GM12892 (cell line): ENCODE measurements at places on chromosomes 4 and X.

- DNase-seq = no peak
Measured at GRCh38 chrX:21756785-21757529, 959 bp downstream of the SMPX start.

DNA sequence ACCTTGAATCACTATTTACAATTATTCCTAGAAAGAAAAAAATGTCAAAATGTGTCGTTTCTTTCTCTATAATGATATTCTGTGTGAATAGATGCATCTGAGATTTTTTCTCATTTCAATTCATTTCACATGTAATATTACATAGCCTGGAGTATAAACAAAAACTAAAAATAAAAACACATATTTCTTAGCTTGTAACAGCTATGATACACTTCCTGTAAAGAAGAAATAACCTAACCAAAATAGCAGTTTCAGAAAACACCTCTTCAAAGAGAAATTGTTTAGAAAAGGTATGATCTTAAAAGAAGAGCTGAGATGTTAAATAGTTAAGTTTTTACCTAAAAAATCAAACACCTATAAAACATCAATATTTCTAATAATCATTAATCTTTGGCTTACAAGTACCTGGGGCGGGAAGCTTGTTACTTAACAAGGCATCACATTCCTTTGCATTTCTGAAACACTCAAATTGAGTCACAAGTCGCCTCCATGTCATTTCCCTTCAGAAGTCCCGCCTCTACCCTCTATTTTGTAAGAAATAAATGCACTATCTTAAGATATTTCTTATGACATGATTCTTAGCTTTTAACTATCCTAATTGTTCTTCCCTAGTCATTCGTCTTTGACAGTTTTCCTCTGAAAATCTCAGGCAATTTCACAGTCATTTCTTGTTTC lies 76.5 kb downstream of the PCDH18 start:
- DNase-seq = no peak

GRCh38 chr4:158129694-158130093 lies 43.1 kb downstream of the GASK1B start:
- DNase-seq = no peak

DNA sequence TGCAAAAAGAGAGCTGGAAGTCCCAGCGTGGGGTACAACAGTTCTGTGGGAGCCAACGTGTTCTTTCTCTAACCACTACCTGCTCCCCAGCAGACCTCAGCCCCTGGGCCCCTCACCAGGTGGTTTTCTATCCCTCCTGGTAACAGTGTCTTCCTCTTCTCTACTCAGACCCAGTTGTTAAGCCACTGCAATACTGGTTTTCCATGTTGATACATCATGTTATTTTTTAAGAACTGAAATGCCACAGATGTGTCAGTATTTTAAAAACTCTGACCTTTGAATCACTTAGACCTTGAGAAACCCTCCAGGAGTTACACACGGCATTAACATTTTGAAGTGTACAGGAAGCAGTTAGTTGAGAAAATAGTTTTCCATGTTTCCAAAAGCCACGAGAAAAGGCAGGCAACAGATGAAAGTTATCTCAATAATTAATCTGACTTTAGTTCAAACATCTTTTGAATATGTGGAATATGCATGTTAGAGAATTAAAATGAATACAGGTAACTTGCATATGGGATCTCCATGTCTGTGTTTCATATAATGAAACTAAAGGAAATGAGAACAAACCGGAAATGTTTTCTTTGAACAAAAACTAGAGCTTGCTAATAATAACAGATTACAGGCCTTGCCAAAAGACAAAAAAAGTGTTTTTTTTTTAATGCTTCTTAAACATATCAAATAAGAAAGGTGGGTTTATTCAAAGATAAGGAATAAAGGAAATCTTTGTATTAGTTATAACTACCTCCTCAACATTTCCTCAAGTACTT lies 108.8 kb downstream of the ZNF827 start:
- no peak for DNase-seq
